ENCODE measurements at places on chromosomes 2 and 18. TPM values are rescaled to one million over a fixed set of nuclear protein-coding genes. Genes with fewer than 3 reads are reported as not detected.

DNA sequence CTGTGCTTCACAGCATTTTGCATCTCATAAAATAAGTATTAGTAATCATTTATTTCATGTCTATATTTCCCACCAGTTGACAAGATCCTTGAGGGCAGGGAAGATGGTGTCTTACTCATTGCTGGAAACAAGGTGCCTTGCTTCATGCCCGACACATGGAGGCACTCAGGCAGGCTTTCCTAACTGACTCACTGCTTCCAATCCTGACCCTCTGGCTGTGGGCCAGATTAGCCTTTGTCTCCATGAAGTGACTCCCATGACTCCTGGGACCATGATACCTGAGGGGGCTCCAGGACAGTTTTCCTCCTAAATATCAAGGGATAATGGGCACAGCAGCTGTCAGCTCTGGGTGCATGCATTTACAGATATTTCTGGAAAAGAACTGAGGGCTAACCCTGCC, 275.1 kb downstream of the AGPS start:
- DNase-seq = no peak

GRCh38 chr18:3472681-3473544, 22.9 kb downstream of the TGIF1 start:
- DNase-seq = no peak

DNA sequence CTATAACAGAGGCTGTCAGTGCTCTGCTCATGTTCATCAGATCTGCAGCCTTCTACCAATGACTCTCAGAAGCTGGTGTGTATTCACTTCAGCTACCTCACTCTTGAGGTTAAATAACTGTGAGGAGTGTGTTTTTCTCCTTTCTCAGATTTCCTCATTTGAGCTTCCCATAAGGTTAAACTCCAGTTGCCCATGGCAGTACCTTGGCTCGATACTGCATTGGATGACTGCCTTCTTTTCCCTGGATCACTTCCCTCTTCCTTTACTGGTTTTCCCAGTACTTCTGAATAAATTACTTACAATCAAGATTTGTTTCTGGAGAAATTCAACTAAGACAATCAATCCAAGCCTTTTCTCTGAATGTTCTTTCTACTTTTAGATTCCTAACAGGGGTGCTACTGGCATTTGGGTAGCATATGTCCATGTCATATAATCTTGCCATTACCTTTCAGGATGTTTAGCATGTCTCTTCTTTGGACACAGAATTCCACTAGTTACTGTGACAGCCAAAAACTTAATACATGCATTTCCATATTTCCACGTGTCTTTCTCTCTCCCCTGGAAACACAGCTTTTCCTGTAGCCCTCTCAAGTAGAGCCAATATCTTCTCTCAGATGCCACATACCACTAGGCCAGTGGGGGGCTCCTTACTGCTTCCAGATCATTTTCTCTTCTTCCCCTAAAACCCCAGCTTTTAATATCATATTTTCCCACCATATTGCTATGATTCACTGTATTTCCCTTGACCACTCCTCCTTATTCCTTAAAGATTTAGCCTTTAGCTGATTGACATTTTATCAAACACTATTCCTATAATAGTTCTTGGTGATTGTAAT, 15.0 kb upstream of the SPOPL start:
- DNase-seq = no peak

- no peak for DNase-seq
Observed at GRCh38 chr2:162072181-162072702, 1.8 kb downstream of the DPP4 start.

MAP2 gene
- total RNA-seq = 2.8 TPM

DNA sequence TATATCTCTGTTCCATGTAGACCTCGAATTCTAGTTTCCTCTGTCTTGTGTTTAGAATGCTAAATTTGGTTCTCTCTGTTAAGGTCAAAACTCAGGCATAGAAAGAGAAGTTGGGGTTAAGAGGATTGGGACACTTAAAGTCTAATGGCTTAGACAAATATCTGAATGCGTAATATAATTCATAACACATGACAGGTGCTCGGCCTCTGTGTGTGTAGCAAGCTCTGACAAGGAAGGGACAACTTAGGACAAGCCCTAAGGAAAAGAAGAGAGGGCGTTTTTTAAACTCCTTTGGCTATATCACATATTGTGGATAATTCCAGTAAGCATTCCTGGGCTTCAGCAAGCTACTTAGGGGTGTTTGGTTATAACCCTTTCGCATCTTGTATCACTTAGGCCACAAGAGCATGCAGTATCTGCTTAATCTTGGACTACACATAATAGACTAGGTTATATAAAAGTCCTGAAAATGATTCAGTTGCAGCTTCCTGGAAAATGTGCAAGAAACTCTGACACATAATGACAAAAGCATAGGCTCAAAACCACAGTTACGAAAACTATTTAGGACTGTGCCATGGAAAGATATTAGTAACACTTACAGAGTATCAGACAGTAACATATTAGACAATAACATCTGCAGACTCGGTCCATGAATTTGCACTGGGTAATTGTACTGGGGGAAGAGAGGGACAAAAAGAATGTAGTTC, 16.1 kb upstream of the CREB1 start:
- no peak for DNase-seq

GRCh38 chr2:172822585-172822984, 86.9 kb downstream of the RAPGEF4 start:
- no peak for DNase-seq

ACVR2A gene
- total RNA-seq = 10.2 TPM

DNA sequence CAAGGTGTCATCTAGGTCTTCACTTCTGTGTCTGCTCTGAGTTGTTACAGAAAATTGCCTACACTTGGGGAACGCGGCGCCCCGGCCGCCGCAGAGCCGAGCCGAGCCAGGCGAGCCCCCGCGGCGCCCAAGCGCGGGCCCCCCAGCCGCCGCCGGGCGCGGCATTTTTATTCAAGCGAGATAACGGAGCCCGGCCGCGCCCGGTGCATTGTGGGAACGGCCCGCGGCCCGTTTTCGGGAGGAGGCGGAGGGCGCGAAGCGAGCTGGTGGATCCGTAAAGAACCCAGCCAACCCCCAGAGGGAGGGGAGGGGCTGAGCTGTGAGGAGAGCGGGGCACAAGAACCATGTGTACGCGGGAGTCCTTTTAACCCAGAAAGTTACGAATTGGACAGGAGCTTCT, 191.8 kb downstream of the FTCDNL1 start:
- DNase-seq = peak; percentile 67

All from Right ventricle myocardium superior (tissue), 1 donor.